Astrocyte (in vitro differentiated cells and primary cell): ENCODE measurements at places on chromosomes 2 and 18. TPM values are rescaled to one million over a fixed set of nuclear protein-coding genes. Genes with fewer than 3 reads are reported as not detected.

DNA sequence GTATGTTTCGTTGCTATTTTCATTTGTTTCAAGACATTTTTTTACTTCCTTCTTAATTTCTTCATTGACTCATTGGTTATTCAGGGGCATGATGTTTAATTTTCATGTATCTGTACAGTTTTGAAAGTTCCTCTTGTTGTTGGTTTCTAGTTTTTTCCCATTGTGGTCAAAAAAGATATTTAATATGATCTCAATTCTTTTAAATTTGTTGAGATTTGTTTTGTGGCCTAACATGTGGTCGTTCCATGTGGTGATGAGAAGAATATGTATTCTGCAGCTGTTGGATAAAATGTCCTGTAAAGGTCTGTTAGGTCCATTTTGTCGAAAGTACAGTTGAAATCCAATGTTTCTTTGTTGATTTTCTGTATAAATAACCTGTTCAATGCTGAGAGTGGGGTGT is 110.3 kb upstream of the MAP4K4 start:
- DNase-seq, result no peak

DNA sequence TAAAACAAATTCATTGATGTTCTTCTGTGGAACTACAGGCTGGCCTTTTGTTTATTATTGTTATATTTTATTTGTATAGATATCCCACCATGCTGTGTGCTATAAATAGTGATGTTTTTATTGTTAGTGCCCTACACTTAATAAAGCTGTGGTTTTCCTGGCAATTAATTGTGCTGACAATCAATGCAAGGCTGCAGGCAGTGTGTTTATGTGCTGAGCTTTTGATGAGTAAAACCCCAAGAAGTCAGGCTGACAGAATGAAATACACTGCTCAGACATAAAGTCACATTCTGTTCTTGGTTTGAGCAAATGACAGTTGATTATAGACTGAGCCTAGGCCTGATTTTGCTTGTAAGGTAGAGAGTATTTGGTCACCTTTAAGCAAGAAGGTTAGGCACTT is 362.7 kb downstream of the CPS1 start:
- no peak for DNase-seq

DNA sequence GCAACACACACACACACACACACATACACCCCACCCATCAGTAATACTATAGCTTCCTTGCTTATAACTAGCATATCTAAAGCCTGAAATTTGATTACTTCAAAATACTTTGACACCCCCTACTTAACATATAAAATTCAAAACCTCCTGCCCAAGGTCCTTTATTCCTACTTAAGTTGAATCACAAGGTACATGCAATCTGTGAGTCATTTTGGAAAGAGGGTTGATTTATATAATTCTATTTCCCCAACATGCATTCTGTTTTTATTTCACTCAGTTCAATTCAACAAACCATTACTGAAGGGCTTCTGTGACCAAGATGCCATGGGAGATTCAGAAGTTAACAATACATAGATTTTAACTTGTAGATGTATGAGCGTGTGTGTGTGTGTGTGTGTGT is 420.7 kb downstream of the METTL4 start:
- no peak for DNase-seq

DNA sequence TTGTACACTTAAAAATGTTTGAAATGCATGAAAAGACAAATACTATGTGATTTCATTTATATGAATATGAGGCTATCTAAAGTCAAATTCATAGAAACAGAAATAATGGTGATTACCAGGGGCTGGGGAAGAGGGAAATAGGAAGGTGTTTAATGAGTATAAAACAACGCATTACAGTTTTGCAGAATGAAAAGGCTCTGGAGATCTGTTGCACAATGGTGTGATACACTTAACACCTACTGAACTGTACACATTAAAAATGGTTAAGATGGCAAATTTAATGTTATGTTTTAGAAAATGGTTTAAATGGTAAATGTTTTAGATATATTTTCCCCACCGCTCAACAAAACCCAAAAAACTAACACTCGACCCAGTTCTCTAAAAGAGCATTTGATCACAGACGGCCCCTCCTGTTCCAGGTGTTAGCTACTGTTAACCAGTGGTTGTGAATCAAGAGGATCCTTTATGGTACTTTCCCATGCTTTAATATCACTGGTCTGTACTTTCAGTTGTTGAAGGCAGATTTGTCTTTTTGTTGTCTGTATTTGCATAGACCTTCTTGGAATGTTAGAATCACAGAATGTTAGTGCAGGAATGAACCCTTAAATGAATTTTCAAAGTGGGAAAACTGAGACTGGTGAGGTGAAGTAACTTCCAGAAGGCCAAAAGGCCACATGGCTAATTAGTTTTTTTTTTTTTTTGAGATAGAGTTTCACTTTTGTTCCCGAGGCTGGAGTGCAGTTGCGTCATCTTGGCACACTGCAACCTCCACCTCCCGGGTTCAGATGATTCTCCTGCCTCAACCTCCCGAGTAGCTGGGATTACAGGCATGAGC is 10.2 kb downstream of the RAB10 start:
- DNase-seq, result peak; percentile 32

- DNase-seq, result no peak
Measured at GRCh38 chr18:45161850-45162249, 453.4 kb upstream of the SLC14A2 start.

The SLC23A3 gene
- total RNA-seq, result 1.2 and 1.5 TPM in 2 replicates

DNA sequence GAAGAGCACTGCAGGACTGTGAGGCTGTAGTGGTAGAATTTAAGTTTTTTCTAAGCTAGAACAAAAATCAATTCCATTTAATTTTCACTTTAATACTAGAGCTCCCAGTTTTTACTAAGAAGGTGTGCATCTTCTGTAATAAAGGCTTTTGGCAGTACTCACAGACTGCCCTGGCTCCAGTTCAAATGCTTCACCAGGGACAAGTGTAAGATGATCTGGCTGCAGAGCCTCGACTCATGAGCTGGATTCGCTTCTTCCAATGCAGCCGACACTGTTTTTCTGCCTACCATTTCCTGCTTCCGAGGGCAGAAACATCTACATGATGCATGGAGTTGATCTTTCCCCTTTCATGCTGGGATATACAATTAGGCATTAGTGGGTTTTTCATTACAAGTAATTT is 87.0 kb downstream of the FARSB start:
- peak; percentile 70 for DNase-seq
